Osteoblast (primary cell): ENCODE measurements at places on chromosomes 13 and 19. TPM values are rescaled to one million over a fixed set of nuclear protein-coding genes. Genes with fewer than 3 reads are reported as not detected.
A peak's percentile ranks its signal among the peaks of the same experiment; 100 is the strongest.

SHANK1 gene
- total RNA-seq = 0.88 and 1.1 TPM in 2 replicates

NPHS1 gene
- not detected in 2 replicates for total RNA-seq

CATSPERD gene
- under 0.01 TPM in 2 replicates for total RNA-seq

TTC9B gene
- total RNA-seq = not detected in 2 replicates

ZSCAN4 gene
- under 0.01 and 0.36 TPM in 2 replicates for total RNA-seq

GRCh38 chr19:35297515-35297848 is 5.5 kb downstream of the MAG start:
- no peak overlapping the region for H3K4me3 ChIP-seq
- H3K36me3 ChIP-seq = no peaks in the 10 kb centered on the region
- H3K27ac ChIP-seq = no peak overlapping the region
- DNase-seq = no peak

DNA sequence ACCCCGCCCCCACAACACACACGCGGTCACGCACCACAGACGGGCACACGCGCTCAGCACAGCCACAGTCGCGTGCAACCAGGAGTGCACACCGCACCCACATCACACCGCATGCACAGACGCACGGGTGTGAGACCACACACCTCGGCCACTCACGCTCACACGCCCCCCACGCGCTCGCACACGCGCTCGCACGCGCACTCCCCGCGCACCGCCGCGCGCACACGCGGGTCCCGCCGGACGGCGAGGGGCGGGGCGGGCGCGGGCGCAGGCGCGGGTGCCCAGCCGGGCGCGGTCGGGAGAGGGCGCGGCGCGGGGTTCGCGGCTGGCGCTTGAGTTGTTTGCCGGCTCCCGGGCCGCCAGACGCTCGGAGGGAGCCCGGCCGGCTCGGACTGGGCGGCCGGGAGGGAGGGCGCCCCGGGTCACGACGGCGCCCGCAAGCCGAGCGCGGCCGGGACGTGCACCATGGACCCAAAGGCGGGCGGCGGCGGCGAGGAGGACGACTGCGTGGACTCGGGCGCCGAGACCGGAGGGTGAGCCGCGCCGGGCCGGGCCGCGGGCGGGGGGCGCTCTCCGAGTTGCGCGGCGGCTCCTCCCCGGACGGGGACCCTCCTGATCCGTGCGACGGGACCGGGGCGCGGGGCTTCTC is at the start of gene FAM124A:
FAM124A (plus strand) TSS at position 362 of the 649 bp plus-strand sequence; CDS start at position 466, 104 bp downstream.
- peak; percentile 97 for DNase-seq
- no peaks in the 10 kb centered on the region for H3K36me3 ChIP-seq
- H3K27me3 ChIP-seq = peaks cover 61% of the 10 kb centered on the region

DNA sequence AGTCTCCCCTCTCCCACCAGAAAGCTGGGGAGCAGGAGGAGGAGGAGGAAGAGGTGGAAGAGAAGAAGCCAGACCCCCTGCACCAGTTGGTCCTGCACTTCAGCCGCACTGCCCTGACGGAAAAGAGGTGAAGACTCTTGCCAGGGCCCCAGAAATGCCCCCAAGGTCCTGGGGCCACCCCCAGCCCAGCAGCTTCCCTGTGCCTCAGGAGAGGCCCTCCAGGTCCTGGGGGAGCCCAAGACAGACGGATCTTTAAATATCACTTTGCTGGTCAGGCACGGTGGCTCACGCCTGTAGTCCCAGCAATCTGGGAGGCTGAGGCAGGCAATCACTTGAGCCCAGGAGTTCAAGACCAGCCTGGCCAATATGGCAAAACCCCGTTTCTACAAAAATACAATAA is 88.8 kb downstream of the MAP4K1 start:
- no peaks in the 10 kb centered on the region for H3K4me1 ChIP-seq
- no peak overlapping the region for H3K27ac ChIP-seq
- H3K36me3 ChIP-seq = no peaks in the 10 kb centered on the region
- DNase-seq = no peak

- no peaks in the 10 kb centered on the region for H3K27me3 ChIP-seq
- H3K36me3 ChIP-seq = peaks cover 3% of the 10 kb centered on the region
- H3K4me1 ChIP-seq = peaks cover 24% of the 10 kb centered on the region
- DNase-seq = no peak
- peak overlapping the region; percentile 61 for H3K27ac ChIP-seq
Observed at GRCh38 chr19:53546758-53547513, 9.0 kb downstream of the ZNF331 start.

DNA sequence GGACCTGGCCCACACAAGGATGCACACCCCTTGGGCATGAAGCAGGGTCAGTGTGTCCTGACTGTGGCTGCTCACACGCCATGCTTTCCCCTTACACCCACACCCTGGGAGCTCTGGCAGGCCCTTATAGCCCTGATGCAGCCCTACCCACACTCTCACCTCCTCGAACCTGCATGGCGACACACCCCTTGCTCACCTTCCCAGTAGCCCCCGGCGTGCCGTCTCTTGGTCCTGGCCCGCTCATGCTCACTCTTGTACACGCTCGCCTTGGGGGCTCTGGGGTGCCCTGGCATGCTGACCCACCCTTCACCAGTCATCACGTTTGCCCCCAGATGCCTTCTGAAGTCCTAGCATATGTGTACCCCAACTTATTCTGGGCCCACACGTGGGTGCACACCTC is 56.1 kb downstream of the MAP4K1 start:
- no peak overlapping the region for H3K4me3 ChIP-seq
- H3K36me3 ChIP-seq = no peaks in the 10 kb centered on the region
- H3K4me1 ChIP-seq = no peaks in the 10 kb centered on the region
- H3K27me3 ChIP-seq = peaks cover 10% of the 10 kb centered on the region
- peak; percentile 51 for DNase-seq

DNA sequence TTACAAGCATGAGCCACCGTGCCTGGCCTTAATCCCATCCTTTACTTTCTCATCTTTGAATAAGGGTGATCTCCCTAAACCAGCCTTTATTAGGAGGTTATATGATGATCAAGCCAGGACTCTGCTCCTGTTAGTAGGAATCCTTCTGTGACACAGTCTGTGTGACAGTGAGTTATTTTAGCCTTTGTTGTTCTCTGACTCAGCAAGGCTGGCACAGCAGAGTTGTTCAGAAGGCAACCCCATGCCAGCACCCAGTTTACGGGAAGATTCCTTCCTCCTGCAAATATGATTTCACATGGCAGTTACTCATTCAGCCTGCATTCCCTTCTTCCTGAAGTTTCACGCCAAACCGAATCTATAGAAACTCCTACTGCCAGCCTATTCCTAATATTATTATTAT is 10.5 kb upstream of the MIER2 start:
- no peaks in the 10 kb centered on the region for H3K36me3 ChIP-seq
- H3K27ac ChIP-seq = no peak overlapping the region
- no peak overlapping the region for H3K4me3 ChIP-seq
- no peaks in the 10 kb centered on the region for H3K27me3 ChIP-seq

DNA sequence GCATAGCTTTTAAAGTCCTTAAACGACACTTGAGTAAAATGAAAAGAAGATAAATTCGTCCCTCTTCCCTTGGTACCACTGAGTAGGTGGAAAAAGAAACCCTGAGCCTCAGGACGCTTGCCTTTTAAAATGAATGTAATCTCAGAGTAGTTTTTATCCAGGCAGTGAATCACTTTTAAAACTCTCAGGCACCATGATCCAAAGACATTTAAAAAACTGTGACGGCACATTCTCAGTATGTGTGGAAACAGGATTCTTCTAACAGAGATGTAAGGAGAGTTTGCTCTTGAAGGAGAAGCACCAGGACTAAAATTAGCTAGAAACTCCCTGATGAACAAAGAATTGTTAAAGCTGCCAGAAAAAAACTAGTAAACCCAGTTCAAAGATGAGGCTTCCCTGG is 105.7 kb upstream of the SLC15A1 start:
- no peak overlapping the region for H3K27ac ChIP-seq
- no peaks in the 10 kb centered on the region for H3K27me3 ChIP-seq
- H3K4me3 ChIP-seq = no peak overlapping the region

DNA sequence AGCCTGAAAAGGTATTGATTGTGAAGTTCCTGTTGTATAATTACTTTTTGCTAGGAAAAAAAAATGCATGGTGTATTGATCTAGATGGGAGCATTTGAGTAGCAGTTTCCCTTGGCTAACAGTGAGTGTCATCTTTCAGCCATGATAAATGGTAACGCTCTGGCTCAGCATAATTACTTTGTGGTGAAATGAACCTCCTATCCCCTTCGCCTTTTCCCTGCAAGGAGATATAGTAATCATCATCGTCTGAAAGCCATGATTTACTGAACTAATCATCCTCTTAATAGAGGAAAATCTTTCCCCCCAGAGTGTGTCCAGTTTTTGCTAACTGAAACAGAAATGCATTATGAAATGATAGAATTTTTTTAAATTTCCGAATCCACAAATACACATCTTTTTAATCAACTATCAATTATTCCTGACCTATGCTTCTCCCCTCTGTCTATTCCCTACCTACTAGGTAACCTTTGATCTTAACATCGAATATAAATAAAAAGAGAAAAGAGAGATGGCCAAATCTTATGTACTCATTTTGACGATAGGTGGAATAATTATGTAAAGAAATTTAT is 88.7 kb downstream of the MAB21L1 start:
- DNase-seq = peak; percentile 3
- no peaks in the 10 kb centered on the region for H3K27me3 ChIP-seq
- no peaks in the 10 kb centered on the region for H3K36me3 ChIP-seq

DNA sequence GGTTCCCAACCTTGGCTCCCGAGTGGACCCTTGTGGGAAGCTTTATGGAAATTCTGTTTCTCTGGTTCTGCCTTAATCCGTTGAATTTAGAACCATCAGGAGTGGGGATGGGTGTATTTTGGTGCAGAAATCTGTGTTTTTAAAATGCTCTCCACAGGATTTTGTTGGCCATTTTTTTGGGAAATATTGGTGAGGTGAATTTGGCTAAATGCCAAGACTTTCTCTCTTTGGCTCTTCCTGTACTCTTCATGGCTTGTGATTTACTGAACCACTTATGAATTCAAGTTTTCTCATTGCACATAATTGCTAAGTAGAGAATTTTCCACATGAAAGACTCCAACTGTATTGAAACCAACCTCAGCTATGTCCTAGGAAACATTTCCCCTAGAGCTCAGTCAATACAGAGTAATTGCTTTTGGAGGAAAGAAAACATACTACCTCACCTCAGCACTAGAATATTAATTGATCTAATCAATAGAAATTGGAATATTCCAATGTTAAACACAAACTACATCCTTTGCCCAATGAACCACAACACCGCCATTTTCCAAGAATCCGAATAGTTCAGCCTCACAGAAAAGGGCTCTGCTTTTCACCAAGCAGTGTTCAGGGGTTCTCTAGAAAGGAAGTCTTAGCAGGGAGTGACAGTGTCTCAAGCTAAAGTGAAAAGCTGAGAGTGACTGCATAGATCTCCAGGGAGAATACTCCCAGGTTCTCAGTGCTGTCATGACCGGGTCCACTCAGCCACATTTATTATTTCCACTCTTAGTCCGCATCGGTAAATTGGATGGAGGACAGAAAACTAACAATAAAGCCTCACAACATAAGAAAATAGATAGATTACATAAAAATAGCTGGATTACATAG is 60.3 kb downstream of the ERCC5 start:
- no peaks in the 10 kb centered on the region for H3K4me1 ChIP-seq
- H3K27ac ChIP-seq = no peak overlapping the region
- no peaks in the 10 kb centered on the region for H3K27me3 ChIP-seq
- H3K36me3 ChIP-seq = no peaks in the 10 kb centered on the region

DNA sequence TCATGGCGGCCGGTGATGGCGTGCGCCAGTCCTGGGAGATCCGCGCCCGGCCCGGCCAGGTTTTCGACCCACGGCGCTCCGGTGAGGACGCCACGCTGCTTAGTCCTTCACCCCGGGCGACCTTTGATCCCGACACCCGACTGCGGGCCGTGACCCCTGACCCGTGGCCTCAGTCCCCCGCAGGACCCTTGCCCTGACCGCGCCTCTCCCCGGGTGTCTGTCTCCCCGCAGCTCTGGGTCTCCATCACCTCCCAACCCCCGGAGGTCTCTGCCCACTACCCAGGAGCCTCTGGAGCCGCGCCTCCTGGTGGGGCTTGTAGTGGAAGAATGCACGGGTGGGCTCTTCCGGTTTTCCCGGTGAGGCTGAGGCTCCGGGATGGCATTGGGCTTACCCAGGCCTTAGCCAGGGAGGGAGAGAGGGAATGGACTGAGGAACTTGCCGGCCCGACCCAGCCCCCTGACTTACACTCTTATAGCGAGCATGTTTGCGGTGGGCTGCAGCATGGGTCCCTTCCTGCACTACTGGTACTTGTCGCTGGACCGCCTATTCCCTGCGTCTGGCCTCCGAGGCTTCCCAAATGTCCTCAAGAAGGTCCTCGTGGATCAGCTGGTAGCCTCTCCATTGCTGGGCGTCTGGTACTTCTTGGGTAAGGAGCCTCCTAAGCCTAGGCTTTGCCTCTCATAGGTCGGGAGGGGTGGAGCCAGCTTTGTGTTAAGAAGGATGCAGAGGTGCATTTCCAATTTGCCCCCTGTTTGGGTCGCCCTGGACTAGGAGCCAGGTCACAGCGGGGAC is 566 bp downstream of the MPV17L2 start:
- peak overlapping the region; percentile 82 for H3K4me3 ChIP-seq
- H3K36me3 ChIP-seq = peaks cover 15% of the 10 kb centered on the region
- peak; percentile 72 for DNase-seq
- H3K4me1 ChIP-seq = peaks cover 19% of the 10 kb centered on the region
- no peaks in the 10 kb centered on the region for H3K27me3 ChIP-seq

DNA sequence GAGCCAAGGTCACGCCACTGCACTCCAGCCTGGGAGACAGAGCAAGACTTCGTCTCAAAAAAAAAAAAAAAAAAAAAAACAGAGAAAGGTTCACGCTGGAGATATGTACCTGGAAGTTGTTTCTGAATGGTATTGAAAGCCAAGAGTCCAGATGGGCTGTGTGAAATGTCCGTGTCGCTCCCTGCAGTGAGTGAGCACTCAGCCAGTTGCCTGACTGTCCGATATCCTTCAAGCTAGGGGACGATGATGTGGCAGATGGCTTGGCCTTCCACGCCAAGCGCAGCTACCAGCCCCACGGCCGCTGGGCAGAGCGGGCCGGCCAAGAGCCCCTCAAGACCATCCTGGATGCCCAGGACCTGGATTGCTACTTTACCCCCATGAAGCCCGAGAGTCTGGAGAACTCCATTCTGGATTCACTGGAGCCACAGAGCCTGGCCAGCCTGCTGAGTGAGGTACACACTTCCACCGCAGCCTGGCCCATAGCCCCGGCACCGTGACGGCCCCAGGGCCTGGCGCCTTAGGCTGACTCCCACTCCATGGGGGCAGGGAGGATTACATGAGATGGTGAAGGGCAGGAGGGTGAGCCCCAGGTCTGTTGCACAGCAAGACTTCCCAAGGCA is 11.7 kb upstream of the OVOL3 start:
- no peaks in the 10 kb centered on the region for H3K27me3 ChIP-seq
- H3K4me3 ChIP-seq = no peak overlapping the region
- DNase-seq = peak; percentile 71
- H3K4me1 ChIP-seq = no peaks in the 10 kb centered on the region
- no peak overlapping the region for H3K27ac ChIP-seq
- peaks cover 27% of the 10 kb centered on the region for H3K36me3 ChIP-seq

- no peak for DNase-seq
- peaks cover 3% of the 10 kb centered on the region for H3K27me3 ChIP-seq
- H3K4me3 ChIP-seq = no peak overlapping the region
- H3K4me1 ChIP-seq = peaks cover 9% of the 10 kb centered on the region
Observed at GRCh38 chr19:2382530-2383222, 22.6 kb downstream of the TMPRSS9 start.
